ENCODE measurements at places on chromosomes 4 and X. TPM values are rescaled to one million over a fixed set of nuclear protein-coding genes. Genes with fewer than 3 reads are reported as not detected.

The COMMD8 gene
- total RNA-seq = 8.5 TPM

DNA sequence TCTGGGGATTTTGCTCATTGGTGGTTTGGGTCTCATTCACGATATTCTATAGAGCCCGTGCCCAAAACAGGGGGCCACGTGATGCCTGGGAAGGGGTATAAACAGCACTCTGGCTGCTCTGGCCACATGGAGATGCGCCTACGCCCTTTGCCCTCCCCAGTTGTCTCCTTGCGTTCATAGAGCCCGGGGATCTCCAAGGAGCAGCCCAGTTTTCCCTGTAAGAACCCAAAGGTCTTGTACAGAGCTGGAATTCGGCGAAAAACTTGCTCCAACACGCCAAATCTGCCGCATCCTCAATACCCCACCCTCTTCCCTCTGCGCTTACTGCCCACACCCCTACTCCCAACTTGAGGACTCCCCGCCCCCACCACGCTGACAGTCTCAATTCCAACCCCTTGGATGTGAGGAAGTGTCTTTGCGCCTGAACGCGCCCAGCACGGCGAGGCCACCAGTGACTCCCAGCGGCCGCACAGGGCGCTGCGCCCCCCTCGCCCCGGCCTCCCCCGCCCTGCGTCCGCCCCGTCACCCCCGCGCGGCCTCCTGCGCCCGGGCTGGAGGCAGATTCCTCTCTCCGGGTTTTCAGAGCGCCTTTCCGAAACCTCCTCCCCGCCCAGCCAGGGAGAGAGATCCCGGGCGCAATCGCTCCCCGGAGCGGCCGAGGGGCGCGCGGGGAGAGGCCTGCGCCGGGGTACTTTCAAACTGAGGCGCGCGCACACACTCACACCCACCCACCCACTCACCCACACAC is at the start of gene NHS:
NHS (plus strand) TSS at position 582 of the 748 bp plus-strand sequence. CDS start 558 bp downstream, outside the sequence.
- DNase-seq = peak; percentile 64

DNA sequence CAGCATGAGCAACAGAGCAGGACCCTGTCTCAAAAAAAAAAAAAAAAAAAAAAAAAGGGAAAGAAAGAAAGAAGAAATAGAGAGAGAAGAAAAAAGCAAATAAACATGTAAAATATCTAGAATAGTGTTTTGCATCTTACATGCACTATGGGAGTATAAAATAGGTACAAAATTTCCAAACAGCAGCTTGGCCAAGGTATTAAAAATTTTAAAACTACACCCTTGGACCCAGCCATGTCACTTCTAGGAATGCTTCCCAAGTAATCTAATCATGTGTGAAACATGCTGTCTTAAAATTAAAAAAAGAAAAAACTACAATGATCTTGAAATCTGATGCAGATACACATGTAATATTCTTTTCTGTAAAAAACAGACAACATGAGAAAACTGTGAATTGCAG is 21.6 kb downstream of the IRF2 start:
- DNase-seq = no peak

DNA sequence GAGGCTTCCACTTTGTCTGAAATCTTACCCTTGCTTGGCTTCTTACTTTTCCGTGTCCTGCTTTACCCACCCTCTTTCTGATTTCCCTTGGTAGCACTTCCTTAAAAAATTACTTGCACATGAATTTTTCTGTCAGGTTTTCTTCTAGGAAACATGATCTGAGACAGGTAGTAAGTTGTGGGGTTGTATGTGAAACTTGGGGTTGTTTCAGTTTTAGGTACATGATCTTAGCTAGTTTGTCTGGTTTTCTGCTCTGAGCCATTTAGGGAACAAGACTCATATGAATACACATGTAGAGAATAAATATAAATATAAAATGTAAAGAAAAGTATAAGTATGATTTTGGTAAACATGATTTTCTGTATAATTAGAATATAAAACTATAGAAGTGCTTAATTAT is 17.4 kb upstream of the ARMCX2 start:
- no peak for DNase-seq

DNA sequence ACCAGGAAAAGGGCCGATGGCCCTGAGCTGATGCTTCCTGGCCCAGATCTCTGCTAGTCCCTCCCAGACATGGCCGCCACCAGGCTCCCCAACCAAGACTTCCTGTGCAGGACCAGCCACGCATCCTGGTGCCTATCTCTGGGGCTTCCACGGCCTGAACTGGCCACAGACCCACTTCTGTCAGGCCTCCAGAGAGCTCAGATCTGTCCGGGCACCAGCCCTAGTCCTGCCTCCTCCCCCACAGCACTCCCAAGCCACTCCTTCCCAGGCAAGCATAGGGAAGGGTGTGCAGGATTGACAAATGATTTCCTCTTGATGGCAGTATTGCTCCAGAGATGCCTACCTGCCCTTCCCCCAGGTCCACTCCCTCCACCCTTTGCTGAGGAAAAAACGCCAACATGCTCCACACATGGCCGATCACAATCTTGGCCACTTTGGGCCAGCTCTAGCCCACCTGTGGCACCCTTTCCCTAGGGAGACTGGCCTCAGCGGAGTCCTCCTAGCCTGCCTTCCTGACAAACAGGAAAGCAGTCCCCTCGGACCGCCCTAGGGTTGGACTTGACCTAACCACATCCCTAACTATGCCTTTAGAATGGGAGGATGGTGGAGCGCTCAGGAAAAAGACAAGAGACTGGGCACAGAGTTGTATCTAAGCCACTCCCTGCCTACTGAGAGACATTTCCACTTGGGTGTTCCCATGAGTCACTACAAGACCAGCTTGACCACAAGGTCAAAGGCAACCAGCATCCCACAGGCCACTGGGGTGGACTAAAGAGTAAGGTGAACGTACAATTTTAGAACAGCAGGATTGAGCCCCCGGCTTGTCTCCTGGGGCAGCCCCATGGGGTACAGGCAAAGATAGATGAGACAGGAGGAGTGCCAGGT is 277.5 kb upstream of the AGTR2 start:
- no peak for DNase-seq

Measured in endothelial cell (in vitro differentiated cells).